Cardiac muscle cell (in vitro differentiated cells and primary cell): ENCODE measurements at places on chromosomes 16 and 17. TPM values are rescaled to one million over a fixed set of nuclear protein-coding genes. Genes with fewer than 3 reads are reported as not detected.

- no peak for DNase-seq
Observed at GRCh38 chr16:65200156-65200773, 78.4 kb upstream of the CDH11 start.

DNA sequence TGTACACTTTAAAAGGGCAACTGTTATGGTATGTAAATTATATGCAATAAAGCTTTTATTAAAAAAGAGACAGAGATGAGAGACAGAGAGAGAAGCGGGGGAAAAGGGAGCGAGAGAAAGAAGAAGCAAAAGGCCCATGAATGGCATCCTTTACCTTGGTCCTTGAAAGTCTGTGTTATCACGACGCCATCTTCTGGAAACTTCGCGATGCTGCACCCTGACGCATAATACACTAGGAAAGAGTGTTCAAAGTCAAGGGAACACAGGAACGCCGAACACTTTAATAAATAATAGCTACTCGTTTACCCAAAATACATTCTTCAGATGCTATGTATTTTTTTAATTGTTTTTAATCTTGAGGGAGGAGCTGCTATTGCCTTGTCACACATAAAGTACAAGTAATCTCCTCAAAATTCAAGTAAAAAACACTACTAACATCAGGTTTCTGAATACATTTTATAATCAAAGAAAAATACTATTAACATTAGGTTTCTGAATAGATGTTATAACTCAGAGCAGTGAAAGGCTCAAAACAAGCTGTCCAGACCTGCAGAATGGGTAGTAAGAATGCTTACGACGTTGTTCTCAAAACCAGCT lies 23.0 kb upstream of the SLC38A8 start:
- DNase-seq = peak; percentile 72

DNA sequence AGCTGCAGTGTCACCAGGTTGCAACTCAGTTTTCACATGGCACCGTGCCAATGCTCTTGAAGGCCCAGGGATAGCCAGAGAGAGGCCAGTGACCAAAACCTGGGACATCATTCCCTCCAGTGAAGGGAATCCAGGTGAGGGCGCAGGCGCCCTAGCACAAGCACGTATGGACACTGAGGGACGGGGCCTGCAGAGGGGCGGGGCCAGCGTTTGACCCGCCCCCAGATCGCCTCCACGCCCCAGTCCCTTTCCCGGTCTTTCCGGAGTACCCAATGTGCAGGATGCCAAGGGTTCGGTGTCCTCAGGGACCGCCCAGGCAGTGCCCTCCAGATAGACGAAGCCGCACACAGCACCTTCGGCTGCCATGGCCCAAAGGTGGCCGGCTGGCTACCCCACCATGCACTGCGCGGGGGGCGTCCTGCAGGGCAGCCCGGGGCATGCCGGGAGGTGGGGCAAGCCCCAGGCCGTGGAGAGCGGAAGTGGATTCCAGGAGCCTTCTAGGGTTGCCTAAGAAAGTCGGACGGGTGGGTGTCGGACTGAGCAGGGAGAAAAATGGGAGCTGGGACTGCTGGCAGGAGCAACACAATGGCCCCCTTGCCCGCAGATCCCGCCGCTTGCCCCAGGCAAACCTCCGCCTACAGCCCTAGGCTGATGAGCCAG lies 4.6 kb downstream of the SLC12A4 start:
- DNase-seq = peak; percentile 52

- no peak for DNase-seq
Observed at GRCh38 chr17:64783031-64783461, 120.9 kb upstream of the SMURF2 start.

The PYY gene
- polyA plus RNA-seq = 0.77 TPM in 1 of 2 replicates, not detected in the other
